ENCODE measurements at places on chromosomes 2 and 18. TPM values are rescaled to one million over a fixed set of nuclear protein-coding genes. Genes with fewer than 3 reads are reported as not detected.
A peak's percentile ranks its signal among the peaks of the same experiment; 100 is the strongest.

GRCh38 chr2:178317811-178318210 is 123.5 kb downstream of the OSBPL6 start:
- DNase-seq: no peak

DNA sequence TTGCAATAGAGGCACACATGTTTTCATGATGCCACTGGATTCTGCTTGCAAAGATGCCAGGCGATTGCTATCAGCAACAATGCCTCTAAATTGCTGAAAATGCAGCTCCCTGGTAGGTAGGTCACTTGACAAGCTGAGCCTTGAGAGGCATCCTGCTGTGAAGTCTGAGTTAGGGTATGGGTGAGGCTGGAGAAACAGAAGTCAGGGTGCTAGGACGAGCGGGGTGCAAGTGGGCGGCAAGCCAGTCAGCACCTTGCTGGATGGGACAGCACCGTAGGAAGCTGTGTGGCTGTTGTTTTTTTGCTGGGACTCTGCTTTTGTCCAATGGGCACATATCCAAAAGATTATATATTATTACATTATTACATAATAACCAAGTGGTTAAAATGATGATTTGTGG is 10.5 kb upstream of the CLIP4 start:
- DNase-seq: no peak

- DNase-seq: no peak
These were observed 99.6 kb upstream of the RIOK3 start for GRCh38 chr18:23353459-23353858.

DNA sequence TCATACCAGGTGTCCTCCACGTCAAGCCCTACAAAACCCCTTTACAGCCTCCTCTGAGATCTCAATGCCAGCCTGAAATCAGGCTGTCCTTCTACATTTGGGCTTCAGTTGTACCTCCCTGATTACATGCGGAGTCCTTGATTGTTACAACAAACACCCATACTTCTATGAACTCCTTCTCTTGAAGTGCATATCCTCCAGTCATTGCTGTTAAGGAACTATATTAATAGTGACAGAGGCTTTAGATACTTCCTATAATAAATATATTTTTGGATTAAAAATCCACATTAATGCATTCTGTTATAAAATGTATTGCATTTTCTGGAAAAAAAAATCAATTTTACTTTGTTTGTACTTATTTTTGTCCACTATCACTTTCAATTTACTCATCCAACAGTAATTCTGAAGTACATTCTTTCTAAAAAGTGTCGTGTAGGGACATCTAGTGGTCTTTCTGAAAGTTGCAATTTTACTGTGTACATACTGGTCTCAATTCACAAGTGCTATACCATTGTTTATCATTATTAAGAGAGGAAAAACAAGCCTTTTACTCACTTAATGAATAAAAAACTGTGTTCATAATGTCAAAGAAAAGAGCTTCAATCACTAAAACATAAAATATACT is 316.4 kb downstream of the DSEL start:
- peak; percentile 42 for DNase-seq

Gene GPR39
- not detected for total RNA-seq

DNA sequence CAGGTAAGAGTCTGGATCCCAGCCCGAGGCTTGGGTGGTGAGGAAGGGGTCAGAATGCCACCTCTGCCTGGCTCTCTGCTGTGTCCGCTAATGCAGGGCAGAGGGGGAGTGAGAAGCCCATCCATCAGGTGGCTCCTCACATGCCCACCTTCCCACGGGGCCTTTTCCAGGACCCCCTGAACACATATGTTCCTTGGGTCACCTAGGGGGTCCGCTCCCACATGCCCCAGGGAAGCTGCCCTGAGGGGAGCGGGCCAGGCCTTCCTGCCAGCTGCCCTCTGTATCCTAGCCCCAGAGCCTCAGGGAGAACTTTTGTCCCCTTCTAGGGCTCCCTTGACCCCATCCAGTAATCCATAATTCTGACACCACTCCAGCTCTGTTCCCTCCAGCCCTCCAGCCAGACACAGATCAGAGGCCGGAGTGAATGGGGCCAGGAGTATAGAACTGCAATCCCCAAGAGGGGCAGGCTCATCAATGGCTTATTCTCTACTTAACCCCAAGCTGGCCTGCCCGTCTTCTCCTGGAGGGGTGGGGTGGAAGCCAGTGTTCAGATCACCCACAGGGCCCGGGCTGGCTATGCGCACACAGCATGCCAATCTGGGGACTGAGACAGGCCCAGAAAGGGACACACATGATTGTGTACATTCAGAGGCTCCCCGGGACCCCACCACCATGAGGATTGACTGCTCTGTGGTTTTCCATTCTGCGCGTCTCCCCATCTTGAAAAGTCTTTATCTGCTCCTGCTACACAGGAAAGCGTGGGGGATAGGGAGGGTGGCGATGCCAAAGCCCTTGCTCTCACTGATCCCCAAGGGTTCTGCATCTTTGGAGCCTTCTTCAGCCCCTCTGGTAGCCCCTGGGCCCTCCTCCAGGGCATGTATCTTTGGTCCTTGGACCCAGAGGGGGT is 1.1 kb downstream of the EMILIN1 start:
- no peak for DNase-seq

GRCh38 chr2:240847817-240848216 is 20.8 kb upstream of the AGXT start:
- no peak for DNase-seq

Gene GYPC
- total RNA-seq: 80.8 TPM

DNA sequence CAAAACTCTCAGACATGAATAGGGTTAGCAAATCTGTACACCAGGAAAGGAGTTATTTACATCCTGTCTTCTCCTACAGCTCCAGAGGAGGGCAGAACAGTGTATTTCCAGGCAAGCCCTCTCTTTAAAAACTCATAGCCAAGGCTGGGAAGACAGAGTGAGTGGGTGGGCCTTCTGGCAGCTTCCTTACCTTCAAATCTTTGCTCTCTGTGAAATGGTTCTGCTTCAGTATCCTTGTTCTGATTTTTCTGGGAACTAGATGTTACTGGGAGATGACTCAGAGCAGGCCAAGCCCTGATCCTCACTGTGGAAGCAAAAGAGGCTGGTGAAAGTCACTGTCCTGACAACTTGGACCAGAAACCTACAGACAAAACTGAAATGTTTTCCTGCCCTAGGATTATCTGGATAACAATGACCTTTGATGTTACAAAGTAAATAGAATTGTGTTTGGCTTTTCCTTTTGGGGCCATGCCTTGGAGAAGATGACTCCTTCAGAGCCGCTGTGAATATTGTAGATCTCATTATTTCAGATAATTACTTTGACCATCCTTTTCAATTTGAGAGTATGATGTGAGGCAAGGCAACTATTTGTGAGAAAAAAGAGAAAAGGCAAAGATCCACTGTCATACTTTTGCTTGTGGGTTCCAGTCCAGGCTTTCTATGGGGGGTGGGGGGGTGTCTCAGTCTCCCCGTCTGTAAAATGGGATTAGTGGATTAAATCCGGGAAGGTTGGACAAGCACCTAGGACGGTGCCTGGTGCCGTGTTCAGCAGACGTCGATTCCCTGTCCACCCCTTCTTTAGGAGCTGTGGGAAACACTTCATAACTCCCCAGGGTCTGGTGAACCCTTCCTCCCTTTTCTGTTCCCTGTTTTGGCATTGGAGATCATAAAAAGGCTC is 644 bp upstream of the QPCT start:
- no peak for DNase-seq

Data from CD4-positive, alpha-beta memory T cell (primary cell).